Omental fat pad (tissue), 4 donors: ENCODE measurements at places on chromosomes 5 and 9.

GRCh38 chr9:113513111-113513510, 49.6 kb downstream of the RGS3 start:
- DNase-seq, result no peak

DNA sequence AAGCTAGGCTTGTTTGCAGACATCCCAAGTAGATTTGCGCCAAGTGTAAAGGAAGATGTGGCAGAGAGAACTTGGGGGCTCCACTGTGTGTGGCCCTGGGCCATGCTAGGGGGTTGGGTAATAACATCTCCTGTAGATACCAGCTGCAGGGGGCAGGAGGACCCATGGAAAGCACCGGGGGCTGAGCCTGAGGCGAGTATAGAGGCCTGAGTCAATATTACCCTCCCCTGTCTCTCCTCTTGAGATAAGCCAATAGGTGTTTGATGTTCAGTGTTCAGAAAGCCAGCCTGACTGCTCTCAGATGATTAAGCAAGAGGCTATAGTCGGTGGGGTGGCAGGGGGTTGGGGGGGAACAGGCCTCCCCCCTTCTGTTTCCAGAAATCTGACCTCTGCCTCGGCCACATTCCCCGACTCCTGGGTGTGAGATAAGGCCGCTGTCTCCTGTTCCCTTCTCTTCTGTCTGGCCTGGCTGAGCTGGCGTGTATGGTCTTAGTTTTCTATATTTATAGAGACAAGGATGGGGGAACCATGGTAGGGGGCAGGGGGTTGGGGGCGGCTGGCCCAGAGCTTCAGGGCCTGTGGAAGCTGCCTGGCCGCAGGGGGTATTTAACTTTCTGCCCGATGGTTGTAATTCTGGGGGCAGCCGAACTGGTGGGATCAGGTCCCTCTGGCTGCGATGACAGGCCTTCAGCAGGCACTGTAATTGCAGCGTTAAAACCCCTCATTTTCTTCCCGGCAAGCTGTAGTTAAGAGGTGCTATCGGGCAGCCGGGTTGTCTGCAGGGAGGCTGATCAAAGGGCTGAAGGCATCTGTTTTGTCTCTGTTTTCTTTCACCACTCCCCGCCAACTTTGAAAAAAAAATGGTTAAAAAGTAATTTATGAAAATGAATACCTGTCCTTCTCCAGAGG, 292.0 kb downstream of the NSG2 start:
- DNase-seq, result no peak

GRCh38 chr5:95590880-95591279, 29.0 kb upstream of the GPR150 start:
- no peak for DNase-seq

GRCh38 chr5:76443066-76443800, 40.1 kb downstream of the IQGAP2 start:
- no peak for DNase-seq

DNA sequence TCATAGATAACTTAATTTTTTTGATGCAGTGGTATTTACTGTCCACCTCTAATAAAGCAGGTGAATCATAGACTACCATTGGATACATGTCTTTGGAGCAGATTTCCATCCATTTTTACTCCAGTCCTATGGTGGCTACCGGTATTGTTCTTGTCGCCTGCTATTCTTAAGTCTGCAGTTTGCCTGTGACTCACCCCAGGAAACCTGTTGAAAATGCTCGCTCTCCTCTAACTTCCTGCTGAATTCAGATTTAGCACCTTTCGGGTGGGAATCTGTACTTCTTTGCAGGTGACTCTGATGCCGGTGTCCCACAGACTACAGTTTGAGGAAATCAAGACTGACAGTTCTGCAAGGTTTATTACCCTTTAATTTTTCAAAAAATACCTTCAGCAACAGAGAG, 58.8 kb upstream of the DHFR start:
- no peak for DNase-seq

DNA sequence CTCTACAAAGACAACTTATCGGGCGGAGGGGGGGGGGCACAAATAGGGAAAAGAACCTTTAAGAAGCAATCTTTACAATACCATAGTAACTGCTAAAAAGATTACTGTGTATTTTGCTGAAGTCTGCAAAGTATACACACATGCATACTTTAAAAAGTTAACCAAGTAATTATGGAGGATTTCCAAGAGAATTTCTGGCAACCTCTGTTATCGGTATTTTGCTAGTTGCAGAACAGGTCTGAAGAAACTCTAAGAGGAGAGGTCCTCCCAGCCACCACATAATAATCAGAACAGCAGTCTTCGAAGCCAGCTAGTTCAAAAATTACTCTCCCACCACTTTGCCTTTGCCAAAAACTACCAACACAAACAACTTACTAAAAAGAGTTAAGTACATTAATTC, 56.1 kb downstream of the UBAP2 start:
- DNase-seq, result no peak

DNA sequence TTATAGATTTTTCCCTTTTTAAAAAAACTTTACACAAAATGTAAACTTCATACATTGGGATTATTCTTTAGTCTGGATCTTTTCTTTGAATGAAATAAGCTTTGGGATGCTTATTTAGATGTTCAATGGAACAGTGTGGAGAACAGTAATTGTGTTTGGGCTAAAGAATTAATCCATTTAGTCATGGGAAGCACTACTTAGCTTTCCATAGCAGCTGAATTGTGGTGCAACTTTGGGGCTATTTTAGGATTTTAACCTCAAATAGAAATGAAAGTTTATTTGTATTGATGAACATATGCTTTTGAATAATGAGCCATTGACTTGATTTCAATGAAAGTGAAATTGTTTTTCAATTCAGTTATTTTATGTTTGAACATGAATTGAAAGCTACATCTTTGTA, 72.4 kb downstream of the ZCCHC7 start:
- no peak for DNase-seq
